Ecto neural progenitor cell (in vitro differentiated cells): ENCODE measurements at places on chromosomes 4 and X.

GRCh38 chr4:1003271-1004070 lies 8.0 kb upstream of the FGFRL1 start:
- no peak for DNase-seq

DNA sequence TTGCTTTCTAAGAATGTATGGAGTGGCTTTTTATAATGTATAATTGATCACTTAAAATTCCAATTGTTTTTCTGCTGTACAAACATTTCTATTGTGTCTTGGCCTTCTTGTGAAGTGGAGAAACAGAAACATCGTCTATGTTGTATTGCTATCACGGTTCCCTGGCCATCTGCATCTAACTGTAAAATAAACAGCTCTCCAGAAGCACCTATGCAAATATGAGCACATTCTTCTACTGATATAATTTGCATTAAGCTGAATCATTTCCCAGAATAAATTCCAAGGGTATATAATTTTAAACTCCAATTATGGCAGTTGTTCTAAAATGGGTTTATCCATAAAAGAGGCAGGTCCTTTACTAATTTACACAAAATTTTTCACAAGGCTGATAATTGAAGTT lies 261.6 kb upstream of the STS start:
- DNase-seq = no peak

- no peak for DNase-seq
Observed at GRCh38 chrX:130114141-130114588, 3.9 kb upstream of the ELF4 start.

GRCh38 chr4:99413140-99413539 lies 22.0 kb downstream of the ADH7 start:
- DNase-seq = no peak

- DNase-seq = peak; percentile 85
Observed at GRCh38 chr4:7101692-7102515, 34.0 kb upstream of the GRPEL1 start.

DNA sequence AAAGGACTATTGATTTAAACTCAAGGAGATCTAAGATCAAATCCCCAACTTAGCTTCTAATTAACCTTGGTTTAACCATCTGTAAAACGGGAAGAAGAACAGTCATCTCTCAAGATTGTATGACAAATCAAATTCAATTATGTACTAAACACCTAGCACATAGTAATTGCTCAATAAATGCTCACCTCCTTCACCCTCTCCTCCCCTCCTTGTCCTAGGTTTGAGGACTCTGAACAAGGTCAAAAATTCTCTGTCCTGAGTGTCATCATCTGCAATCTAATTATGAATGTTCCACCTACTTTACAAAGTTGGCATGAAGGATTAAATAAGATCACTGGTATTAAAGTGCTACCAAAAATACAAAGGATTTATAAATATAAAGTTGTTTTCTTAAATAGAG lies 320.1 kb upstream of the PPARGC1A start:
- no peak for DNase-seq

DNA sequence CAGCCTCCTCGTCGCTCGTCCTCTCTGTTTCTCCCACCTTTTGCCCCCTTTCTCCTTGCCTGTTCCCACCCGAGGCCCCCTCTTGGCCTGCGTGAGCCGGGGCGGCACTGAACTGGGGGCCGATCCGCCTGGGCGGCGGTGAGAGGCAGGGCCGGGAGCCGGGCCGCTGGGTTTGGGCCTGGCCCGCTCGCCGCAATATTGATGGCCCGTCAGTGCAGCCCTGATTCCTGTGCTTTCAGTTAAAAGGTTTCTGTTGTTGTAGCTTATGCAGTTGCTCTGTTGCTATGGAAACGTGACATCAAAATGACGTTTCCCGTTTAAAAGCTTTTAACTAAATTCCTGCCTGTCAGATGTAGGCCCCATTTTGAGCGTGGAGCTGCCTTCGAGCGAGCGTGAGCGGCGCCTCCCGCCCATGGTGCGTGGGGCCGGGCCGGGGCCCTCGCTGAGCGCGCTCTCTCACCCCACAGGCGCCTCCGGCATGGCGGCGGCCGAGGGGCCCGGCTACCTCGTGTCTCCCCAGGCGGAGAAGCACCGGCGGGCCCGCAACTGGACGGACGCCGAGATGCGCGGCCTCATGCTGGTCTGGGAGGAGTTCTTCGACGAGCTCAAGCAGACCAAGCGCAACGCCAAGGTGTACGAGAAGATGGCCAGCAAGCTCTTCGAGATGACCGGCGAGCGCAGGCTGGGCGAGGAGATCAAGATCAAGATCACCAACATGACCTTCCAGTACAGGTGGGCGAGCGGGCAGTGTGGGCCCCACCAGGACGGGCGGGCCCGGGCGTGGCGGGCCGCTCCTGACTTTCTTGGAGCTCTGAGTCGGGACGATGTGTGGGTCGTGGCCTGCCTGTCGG lies at the start of gene MSANTD1:
Gene MSANTD1 (plus strand): TSS at position 349 of the 851 bp plus-strand sequence. CDS start 64 bp downstream, at position 413.
- DNase-seq = no peak

- DNase-seq = no peak
Observed at GRCh38 chrX:8089141-8089540, 81.9 kb downstream of the VCX2 start.

DNA sequence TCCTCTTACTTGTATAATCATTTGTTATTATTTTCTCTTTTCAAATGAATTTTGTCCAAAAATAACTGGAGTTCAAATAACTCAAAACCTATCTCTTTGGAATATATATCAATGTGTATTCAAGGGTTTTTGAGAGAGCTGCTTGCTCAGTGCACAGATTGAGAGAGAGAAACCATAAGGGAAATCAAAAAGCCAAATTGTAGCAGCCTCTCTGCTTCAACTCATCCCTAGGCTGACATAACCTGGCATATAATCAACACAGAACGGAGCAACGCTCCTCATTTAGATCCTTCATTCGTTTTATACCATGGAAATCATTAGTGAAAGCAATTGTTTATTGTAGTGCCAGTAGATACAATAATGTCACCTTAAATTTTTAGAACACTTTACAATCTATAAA lies 1.8 kb upstream of the GPM6A start:
- DNase-seq = no peak

GRCh38 chr4:10715696-10716095 lies 31.1 kb upstream of the CLNK start:
- no peak for DNase-seq

DNA sequence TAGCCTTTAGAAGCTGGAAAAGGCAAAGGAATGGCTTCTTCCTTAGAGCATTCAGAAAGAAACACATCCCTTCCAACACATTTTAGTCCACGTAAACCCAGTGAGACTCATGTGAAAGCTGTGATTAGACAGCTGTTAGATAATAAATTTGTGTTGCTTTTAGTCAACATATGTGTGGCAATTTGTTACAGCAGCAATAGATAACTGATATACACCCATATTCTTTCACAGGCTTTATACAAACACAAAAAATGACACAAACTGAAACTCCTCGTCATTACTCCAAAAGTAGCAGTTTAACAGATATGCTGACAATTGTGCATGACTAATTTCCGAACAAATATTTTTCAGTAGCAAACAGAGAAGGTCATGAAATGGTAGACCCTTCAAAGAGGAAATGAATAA lies 65.3 kb downstream of the ANTXR2 start:
- no peak for DNase-seq

DNA sequence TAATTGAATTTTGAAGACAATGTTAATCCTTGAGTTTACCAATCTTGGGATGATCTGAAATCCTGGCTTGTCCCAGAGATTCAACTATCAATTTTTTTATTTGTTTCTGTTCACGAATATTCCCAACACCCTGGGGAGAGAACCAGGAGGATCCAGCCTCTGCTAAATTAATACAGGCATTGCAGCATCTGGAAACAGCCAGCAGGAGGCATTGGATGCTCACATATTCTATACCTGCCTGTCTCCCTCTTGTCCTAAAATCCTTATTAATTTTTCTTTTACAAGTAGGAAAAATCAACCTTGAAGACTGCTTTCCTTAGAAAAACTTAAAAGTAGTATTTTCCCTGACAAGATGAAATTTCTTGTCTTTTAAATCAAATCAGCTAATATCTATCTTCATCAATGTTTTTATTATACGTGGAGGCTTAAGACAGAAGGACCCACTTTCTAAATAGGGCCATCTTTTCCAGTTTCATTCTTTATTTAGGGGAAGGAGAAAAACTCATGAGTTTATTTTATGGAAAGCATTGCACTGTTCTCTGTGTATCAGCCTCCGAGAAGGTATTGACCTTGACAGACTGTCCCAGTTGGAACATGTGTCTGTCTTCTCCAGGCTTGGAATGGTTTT lies 102.4 kb downstream of the CLNK start:
- DNase-seq = no peak

GRCh38 chr4:2598511-2599303 lies 62.3 kb downstream of the FAM193A start:
- no peak for DNase-seq

DNA sequence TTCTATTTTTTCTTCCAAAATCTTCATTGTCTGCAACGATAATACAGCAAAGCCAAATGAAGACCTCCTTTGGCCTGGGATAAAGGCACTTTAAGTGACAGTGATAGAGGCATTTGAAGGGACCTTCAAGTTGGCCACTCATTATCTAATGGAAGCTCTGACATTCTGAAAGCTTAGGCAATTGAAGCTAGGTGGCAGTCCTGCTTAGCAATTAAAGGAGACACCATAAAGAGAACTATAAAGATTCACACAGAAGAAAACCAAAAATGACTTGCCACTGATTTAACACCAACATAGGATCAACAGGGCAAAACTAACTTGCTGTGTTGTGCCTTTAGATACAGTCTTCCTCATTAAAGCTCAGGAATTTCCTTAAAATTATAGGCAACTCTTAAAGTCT lies 103.3 kb upstream of the TSPAN7 start:
- DNase-seq = no peak

DNA sequence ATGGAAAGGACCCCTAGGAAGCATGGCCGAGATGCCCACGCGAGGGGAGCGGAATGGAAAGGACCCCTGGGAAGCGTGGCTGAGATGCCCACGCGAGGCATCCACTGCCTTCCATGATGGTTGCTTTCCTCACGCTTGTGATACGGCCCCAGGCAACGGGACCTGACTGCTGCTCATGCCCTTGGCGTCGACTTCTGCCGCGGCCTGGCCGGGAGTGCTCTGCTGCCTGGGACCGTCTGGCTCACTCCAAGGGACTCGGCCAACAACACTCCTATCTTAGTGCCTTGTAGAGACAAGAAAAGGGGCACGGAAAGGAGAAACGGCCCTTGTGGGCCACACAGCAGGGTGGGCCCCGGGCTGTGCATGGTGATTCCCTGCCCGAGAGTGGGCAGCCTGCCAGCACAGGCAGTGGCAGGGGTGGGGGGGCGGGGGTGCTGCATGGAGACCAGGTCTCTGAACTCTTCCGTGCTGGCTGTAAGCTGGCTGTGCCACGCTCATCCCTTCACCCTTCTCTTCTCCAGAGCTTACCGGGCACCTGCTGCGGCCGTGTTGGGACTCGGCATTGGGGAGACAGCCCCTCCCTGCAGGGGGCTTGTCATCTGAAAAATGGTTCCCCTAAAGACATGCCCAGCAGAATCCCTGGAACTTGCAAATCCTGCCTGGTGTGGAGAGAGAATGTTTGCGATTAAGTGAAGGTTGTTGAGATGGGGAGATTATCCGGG lies 38.6 kb upstream of the HMX1 start:
- DNase-seq = peak; percentile 43

GRCh38 chrX:153351981-153352380 lies 18.0 kb downstream of the ZNF275 start:
- DNase-seq = peak; percentile 11

DNA sequence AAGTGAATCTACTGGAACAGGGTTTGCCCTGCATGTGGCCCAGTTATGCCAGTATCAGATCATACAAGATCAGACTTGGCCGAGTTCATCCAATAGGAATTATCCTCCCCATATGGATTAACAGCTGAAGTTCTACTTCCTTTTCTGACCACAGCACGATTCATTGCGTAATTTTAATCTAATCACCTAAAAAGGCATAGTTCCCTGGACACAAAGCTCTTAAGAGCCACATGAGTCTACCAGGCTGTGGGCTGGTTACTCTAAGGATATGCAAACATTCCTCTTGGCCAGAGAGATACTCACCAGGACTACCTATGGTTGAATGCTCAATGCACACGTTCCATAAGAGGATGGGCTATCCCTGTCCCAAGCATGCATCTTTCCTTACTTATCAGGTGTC lies 46.9 kb downstream of the CHST7 start:
- DNase-seq = no peak

DNA sequence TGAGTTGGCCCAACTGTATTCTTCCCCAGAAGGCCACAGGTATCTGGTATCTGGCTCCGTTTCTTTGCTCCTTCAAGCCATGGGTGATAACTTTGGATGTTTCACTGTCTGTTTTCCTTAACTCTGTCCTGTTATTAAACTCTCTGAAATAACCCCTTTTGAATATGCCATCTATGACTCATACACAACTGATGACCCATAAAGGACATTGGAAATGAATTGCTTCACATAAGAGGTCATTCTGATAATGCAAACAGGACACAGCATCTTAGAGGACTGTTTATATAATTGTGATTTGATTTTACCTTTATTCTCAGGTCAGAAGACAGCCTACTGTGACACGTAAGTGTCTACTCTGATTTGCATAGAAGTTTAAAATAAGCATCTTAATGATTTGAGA lies 227.7 kb downstream of the VEGFC start:
- DNase-seq = no peak

DNA sequence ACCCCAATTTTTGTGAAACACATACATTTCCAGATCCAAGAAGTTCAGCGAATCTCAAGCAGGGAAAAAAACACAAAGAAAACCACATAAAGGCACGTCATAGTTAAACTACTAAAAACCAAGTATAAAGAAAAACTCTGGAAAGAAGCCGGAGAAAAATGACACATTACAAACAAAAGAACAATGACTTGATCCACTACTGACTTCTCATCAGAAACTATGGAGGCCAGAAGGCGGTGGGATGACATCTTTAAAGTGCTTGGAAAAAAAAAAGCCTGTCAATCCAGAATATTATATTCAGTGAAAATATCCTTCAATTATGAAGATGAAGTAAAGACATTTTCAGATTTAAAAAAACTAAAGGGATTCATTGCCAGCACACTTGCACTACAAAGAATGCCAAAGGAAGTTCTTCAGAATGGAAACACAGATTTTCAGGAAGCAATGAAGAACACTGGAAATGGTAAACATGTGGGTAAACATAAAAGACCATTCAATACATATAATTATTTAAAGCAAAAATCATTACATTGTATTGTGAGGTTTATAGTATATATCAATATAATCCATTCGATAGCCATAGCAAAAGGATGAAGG lies 32.6 kb upstream of the PPP2R2C start:
- no peak for DNase-seq

GRCh38 chr4:163495900-163496299 lies 1.4 kb downstream of the TMA16 start:
- DNase-seq = no peak

DNA sequence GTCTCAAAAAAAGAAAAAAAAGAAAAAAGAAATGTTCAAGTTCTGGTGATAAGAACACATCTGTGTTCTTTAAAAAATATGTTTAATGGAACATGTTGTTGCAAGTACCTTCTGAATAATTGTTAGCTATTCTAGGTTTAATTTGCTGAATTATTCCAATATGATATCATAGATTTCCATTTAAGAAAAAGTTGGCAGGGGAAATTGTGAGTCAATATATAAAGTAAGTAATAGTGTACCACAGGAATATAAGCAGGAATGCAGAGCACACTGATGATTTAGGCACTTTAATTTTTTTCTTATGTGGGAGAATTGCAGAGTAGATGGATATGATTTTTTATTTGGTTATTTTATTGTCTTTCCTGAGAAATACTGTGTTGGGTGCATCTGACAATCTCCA lies 190.7 kb downstream of the RPA4 start:
- DNase-seq = no peak

- DNase-seq = no peak
Observed at GRCh38 chrX:122500556-122500955, 683.5 kb upstream of the GRIA3 start.
